T-helper 22 cell (primary cell): ENCODE measurements at places on chromosomes 2 and 18.

- DNase-seq: no peak
Measured at GRCh38 chr2:49035481-49035880, 118.8 kb downstream of the FSHR start.

DNA sequence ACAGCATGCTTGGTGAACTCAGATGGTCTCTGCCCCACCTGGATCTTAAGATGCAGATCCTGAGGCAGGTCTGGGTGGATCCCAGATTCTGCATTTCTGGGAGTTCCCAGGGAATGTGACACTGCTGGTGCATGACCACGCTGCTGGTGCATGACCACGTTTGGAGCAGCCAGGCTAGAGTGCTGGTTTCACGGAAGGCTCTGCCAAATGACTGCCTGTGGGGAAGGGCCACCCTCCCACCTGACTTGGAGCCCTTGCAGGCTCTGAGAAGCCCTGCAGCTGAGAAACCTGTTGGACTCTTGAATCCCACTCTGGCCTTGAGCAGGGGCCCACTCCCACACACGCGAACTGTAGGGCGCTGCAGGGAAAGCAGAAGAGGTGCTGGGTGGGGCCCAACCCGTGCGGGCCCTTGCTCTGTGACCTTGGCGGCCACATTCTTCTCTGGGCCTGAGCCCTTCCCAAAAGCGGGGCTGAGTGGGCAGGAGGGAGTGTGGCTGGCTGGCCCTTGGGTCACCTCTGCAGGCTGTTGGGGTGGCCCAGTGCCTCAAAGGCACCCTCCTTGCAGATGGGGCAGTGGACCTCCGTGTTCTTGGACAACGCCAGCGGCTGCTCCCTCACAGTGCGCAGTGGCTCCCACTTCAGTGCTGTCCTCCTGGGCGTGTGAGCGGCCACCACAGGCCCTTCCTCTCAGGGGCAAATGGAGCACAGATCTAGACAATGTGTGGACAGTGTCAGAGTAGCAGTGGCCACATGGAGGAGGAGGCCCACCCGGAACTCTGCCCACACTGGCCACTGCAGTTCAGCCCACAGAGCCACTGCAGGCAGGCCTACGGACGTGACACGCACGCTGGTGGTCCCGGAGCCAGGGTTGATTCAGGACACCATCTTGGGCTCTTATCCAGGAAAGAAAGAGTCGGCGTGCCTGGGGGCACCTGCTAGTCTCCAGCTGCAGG, 7.9 kb downstream of the ERFE start:
- no peak for DNase-seq

DNA sequence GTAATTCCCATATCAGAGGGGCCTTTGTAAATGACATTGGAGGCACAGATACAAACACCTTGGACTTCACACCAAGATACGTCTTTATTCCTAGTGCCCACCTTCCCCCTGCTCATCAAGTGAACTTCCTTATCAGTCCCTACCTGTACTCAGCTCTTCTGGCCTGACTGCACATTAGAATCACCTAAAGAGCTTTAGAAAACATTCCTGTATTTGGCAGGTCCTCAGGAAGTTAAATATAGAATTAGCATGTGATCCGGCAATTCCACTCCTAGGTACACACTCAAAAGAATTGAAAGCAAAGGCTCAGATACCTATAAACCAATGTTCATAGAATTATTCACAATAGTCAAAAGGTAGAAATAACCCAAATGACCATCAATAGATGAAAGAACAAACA, 46.6 kb downstream of the ALK start:
- no peak for DNase-seq

DNA sequence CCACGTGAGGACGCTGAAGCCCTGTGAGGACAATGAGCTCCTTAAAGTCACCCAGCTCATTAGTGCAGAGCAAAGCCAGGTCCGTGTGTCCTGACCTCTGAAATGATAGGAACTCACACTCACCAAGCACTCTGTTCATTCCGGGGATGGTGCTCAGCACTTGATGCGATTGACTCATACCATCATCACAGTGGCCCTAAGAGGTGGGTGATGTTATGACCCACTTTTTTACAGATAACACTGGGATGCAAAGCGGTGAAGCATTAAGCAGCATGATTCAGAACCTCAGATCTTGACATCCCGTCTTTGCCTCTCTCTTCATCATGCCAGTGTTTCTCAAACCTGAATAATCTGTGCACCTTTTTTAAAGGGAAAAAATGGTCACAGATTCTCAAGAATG, 234.8 kb downstream of the ALPK2 start:
- DNase-seq: no peak

- no peak for DNase-seq
Measured at GRCh38 chr2:181596556-181596955, 60.3 kb downstream of the CERKL start.

DNA sequence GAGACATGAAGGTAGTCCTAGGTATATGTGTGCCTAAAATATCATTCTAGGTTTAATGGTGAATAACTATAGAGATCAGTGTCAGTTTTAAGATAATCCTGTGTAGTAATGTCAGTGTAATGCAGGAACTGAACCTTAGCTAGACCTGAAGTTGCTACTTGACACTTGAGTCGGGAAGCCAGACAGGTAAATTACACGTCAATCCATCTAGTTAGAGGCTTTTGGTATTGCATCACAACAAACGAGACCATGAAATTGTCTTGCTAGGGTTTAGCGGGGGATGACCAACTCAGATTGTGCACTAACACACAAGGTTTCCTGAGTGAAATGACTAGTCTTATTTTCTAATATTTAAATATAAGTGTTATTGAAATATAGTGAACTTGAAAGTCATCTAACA, 2.0 kb downstream of the YPEL5 start:
- DNase-seq: no peak

DNA sequence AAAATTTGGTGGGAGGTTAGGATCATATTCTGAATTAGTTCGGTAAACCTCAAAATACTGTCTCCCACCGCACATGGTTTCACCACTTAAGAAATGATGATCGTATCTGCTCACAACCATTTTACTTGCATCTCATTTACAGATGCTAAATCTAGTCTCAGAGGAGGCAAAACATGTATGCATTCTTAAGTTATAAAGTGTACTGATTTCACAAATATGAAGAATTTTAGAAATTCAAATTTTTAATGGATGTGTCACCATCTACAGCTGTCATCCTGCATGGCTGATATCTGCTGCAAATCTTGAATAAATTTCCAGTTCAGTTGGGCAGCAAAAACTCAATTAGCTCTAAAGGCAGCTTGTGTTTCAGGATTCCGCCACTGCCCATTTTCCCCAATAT, 243.3 kb upstream of the KCNJ3 start:
- DNase-seq: no peak

DNA sequence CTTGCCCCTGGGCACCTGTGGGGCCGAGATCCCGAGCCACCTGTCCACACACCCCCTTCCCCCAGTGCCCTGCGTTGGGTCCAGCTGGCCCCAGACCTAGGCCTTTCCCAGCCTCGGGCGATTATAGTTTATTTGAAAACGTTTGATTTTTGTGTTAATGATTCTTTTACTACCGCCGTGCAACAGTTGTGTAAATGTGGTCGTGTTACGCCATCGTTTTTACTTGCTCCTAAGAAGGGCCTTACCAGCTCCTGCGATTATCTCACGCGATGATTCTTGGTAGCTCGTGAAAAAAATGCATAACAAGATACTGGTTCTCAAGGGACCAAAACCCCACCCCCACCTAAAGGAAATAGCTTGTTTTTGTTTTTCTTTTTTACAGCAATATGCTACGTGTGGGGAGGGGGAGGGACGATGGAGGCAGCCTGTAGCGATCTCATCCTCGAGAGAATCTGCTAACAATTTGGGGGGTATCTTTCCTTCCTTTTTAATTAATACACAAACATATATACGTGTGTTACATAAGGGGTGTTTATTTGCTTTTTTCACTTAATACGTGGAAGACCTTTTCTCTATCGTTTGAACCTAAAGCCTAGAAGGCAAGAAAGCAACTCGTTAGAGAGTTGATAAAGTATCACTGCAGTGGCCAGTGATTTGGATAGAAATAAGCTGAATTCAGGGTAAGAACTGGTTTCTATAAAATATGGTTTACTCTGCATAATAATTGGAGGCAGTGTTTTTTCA, 1.0 kb downstream of the ZDBF2 start:
- DNase-seq: no peak

GRCh38 chr2:62824388-62824787, 118.9 kb downstream of the EHBP1 start:
- no peak for DNase-seq

DNA sequence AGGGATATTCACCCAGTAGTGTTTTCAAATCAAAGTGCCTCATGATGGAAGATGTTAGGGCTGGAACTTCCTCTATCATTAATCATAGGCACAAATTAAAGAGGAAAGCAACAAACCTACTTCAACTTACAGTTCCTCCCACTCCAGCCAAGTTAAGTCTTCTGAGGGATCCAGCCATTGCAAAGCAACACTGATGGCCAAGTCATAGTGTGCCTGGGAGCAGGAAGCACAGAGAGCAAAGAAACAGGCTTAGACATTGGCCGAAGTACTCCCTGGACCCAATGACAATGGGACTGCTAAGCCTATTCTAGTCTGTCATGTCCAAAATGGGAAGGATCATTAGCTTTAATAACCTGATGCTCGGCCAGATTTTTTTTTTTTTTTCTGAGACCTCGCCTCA, 7.0 kb downstream of the C2orf80 start:
- DNase-seq: no peak

DNA sequence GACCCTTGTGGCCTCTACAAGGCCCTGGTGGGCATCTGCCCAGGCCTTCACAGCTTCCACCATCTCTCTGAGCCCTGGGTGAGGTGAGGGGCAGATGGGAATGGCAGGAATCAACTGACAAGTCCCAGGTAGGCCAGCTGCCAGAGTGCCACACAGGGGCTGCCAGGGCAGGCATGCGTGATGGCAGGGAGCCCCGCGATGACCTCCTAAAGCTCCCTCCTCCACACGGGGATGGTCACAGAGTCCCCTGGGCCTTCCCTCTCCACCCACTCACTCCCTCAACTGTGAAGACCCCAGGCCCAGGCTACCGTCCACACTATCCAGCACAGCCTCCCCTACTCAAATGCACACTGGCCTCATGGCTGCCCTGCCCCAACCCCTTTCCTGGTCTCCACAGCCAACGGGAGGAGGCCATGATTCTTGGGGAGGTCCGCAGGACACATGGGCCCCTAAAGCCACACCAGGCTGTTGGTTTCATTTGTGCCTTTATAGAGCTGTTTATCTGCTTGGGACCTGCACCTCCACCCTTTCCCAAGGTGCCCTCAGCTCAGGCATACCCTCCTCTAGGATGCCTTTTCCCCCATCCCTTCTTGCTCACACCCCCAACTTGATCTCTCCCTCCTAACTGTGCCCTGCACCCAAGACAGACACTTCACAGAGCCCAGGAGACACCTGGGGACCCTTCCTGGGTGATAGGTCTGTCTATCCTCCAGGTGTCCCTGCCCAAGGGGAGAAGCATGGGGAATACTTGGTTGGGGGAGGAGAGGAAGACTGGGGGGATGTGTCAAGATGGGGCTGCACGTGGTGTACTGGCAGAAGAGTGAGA, 2.0 kb downstream of the PROC start:
- no peak for DNase-seq

DNA sequence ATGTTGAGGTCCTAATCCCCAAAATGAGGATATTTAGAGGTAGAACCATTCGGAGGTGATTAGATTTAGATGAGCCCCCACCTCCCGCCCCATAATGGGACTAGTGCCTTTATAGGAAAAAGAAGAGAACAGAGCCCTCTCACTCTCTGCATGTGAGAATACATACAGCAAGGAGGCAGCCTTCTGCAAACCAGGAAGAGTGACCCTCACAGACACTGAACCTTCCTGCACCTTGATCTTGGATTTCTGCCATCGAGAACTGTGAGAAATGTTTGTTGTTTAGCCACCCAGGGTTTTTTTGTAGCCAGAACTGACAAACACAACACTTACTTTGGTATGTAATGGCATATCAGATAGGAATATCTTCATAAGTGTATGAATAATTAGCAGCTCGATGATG, 83.7 kb downstream of the XIRP2 start:
- DNase-seq: no peak

DNA sequence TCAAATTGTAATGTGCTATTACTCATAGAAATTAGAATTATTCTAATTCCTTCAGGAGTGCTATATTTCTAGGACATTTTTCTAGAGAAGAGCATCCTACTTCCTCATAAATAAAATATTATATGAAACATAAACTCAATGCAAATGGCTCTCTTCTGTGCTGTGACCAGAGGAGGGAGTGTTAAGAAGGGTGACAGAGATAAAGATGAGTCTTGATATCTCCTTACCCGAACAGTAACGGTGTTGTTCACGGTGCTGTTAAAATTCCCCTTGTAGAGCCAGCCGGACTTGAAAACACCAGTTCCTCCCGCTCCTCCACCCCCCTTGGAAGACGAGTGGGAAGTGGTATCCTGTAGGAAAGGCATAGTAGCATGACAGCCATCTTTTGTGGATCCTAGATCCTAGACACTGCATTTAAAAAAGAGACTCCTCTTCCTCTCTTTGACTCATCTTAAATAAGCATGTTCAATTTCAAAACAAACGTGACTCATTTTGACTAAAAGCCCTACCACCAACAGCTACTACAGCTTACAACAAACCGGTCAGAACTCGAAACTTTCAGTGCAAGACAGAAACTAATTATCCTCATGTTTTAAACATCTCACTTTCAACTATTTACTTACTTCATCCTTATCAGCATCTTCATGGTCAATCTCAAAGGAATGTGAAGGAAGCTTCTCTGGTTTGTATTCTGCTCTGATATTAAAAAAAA, 156.3 kb downstream of the DOCK10 start:
- no peak for DNase-seq

DNA sequence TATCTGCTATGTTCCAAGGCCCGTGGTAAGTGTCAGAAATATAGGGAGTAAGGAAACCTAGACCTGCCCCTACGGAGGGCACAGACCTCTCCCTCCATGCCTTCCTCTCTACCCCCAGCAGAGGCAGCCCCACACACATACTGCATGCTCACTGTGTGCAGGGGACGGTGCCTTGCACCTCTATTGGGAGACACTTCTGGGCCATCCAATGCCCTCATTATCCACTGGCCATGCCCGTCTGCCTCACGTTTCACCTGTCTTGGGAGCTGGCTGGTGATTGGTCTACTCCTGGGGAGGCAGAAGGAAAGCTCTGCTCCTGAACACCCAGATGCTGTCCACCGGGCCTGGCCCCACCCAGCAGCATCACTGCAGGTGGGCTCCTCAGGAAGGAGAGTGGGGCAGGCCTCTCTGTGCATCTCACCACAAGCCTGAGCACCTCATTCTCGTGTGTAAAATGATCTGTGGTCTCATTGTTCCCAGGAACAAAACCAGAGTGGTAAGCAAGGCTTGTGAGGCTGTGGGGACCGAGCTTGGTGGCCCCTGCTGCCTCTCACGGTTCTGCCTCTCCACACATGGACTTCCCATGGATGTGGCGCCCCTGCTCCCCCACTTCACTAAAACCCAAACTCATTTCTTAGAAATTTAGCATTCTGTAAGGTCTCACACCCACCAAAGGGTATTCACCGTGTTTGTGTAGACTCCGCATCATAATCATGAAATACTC, 312.5 kb upstream of the HS6ST1 start:
- no peak for DNase-seq
